ENCODE measurements at places on chromosomes 1 and 21.

GRCh38 chr1:218664385-218665170, 319.4 kb downstream of the TGFB2 start:
- no peak for DNase-seq

- no peak for DNase-seq
Measured at GRCh38 chr21:43209575-43210453, 41.0 kb downstream of the CRYAA start.

DNA sequence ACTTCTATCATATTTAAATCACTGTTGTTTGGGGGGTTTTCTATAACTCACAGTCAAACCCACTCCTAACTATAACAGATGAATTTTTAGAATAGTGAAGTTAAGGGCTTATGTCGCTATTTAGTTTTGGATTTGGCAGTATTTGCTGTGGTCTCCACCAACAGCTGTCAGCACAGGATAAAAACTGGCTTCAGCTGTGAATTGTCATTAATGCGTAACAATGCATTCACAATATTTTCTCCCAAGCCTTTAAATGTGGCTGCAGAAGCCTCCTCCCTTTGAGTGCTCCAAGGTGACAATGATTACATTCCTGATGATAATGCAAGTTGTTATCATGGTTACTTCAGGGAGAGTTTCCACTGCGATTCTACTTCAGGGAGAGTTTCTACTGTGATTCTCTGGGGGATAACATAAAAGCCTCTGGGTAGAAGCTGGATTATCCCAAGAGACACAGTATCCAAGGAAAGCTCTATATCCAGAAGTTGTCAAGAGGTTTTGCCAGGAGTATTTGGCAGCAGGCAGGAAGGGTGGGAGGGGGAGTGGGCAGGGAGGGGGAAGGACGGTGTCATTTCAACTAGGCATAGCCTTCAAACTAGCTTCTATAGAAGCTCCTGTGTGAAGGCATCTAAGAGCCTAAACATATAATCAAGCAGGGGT, 14.9 kb upstream of the SMIM12 start:
- no peak for DNase-seq

- no peak for DNase-seq
Measured at GRCh38 chr1:186420923-186421322, 40.0 kb downstream of the PDC start.

GRCh38 chr1:91505086-91505485, 4.4 kb downstream of the CDC7 start:
- DNase-seq = no peak

GRCh38 chr1:210678306-210678705, 349.6 kb downstream of the HHAT start:
- no peak for DNase-seq

DNA sequence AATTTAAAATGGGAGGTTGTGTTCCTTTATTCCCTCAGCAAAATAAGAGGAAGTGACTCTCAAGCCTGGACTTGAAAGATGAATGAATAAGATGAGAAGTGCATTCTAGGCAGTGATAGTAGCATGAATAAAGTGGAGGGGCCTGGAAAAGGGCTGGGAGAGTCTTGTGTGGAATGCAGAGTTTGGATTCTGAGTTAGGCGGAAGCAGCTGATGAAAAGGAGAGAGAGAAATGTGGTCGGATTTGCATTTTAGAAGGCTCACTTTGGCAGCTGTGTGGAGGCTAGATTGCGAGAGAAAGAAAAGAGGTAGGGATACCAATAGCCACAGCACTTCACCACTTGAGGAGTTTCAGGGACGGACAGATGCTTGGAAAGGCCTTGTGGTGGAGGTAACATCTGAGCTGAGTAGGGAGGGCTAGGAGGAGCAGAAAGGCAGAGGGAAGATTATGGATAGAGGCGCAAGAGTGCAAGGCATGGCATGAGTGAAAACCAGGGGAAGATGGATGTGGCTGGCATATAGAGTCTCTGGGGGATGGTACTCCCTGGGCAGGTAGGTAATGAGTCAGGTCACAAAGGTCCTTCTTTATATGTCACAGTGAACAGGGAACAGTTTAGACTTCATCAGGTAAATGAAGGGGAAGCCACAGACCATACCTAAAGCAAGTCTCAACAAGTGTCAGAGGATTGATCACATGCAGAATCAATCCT, 59.6 kb downstream of the ST3GAL3 start:
- no peak for DNase-seq

DNA sequence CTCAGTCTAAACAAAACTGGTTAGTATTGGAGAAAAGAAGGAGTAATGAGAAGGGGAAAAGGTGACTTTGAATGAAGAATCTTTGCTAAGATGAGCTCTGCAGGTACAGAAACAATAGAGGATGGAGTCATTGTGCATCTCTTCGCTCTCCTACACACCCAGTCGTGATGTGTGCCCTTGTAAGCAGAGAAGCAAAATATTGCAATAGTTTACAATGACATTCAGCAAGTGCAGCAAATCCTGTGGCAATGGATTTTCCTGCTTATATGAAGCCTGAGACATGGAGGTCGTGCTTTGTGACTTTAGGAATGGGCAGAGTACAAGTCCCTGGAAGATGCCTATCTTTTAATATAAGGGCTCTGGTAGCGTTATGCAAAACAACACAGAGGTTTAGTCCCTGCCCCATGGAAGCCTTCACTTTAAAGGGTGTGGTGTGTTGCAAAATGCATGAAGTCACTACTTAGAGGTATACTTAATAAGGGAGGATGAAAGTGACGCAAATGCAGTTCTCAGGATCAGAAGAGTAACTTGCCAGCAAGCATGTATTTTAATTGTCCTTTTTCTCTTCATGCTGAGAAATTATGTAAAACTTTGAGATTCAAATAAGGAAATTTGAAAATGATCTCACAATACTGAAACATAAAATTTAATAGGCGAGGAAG, 88.0 kb upstream of the IVNS1ABP start:
- DNase-seq = no peak

- no peak for DNase-seq
Measured at GRCh38 chr1:12555411-12556367, 62.3 kb downstream of the DHRS3 start.

GRCh38 chr21:37784591-37785318, 131.5 kb downstream of the KCNJ6 start:
- no peak for DNase-seq

GRCh38 chr1:67732750-67733151, 47.8 kb downstream of the GADD45A start:
- DNase-seq = no peak

- no peak for DNase-seq
Measured at GRCh38 chr1:78375996-78376395, 114.8 kb upstream of the PTGFR start.

DNA sequence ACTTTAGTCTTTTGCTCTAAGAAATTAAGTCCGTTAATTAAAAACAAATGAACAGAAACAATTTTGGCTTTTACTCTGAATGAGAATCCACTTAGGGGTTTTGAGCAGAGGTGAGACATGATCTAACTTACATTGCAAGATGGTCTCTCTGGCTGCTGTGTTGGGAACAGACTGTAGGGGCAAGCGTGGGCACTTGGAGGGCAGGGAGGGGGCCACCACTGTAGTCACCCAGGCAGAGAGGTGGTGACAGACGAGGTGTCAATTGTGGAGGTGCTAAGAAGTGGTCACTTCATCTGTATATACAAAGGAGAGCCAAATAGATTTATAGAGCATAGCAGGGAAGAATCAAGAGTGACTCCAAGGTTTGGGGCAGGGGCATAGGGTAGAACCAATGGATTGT, 71.1 kb upstream of the IRF2BP2 start:
- no peak for DNase-seq

DNA sequence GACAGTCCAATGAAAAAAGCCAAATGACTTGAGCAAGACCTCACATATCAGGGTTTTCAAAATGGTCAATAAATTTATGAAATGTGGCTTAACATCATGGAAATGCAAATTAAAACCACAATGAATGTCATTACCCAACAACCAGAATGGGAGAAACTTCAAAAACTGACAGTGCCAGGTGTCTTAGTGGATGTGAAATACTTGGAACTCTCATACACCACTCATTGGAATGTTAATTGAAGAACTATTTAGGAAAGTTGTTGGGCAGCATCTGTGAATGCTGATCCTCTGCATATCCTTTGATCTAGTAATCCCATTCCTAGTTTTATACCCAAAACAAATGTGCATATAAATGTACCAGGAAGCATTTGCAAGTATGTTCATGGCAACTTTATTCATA, 19.2 kb upstream of the BACH1 start:
- no peak for DNase-seq

- no peak for DNase-seq
Measured at GRCh38 chr1:219659005-219659600, 46.2 kb upstream of the ZC3H11B start.

- DNase-seq = no peak
Measured at GRCh38 chr1:40703316-40703715, 11.8 kb downstream of the NFYC start.

GRCh38 chr21:46357684-46358425, 33.9 kb downstream of the PCNT start:
- DNase-seq = no peak

GRCh38 chr1:232574077-232574476, 55.9 kb downstream of the SIPA1L2 start:
- no peak for DNase-seq

GRCh38 chr1:203682473-203683383, 56.1 kb downstream of the ATP2B4 start:
- peak; percentile 30 for DNase-seq

GRCh38 chr1:234639961-234640360, 30.0 kb upstream of the IRF2BP2 start:
- DNase-seq = no peak

DNA sequence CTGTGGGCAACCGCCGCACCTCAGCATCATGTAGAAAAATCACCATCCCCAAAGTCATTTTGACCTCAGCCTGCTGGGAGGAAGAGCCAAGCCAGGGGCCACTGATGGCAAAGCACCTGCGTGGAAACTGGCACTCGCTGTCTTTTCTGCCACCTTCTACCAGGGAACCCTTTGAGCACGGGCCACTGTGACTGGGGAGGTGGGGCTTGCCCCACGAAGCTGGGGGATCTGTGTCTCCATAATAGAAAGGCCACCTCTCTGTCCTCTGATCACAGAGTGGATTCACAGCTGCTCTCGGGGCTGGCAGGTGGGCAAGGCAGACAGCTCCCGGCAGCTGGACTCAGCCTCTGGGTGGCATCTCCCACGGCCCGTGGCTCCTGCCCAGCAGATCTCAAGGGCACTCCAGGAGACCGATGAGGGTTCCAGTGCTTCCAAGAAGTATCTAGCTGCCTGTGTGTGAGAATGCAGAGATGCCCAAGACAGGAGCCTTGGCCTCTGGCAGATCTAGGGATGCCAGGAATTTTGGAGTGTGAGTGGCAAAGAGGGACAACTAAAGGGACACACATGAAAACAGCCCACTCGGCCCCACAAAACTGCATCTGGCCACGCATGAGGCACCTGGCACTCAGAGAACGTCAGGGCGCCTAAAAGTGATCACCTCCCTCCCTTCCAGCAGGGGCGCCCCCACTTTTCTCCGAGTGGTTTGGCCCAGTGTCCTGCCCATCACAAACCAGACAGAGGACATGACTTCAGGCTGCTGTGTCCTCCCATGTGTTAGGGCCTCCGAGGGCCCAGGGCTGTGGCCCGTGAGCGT, 102.6 kb downstream of the PDE9A start:
- no peak for DNase-seq

GRCh38 chr1:39919545-39919944, 17.8 kb upstream of the MYCL start:
- DNase-seq = peak; percentile 29

DNA sequence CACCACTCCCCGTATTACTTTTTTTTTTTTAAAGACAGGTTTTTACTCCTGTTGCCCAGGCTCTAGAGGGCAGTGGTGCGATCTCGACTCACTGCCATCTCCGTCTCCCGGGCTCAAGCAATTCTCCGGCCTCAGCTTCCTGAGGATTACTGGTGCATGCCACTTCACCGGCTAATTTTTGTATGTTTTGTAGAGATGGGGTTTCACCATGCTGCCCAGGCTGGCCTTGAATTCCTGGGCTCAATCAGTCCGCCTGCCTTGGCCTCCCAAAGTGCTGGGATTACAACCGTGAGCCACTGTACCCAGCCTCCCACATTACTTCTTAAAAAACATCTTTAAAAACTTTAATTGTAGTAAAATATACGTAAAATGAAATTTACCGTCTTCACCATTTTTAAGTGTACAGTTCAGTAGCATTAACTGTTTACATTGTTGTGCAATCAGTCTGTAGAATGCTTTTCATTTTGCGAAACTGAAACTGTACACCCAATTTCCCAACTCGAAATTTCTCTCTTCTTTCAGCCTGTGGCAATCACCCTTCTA, 77.0 kb downstream of the ZMYM4 start:
- no peak for DNase-seq

DNA sequence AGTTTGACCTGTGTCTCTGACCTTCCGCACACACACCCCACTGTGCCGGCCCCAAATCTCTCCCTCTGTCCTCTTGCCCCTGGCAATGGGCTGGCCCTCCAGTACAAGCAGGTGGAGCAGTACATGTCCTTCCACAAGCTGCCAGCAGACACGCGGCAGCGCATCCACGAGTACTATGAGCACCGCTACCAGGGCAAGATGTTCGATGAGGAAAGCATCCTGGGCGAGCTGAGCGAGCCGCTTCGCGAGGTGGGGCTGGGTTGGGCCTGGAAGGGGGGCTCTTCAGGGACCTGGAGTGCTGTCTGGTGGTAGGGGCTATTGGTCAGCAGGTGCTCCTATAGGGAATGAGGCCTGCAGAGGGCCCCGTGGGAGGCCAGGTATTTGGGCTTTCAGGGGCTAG, 7.8 kb downstream of the HCN3 start:
- no peak for DNase-seq

- peak; percentile 43 for DNase-seq
Measured at GRCh38 chr1:23184212-23184934, 15.7 kb upstream of the LUZP1 start.

- DNase-seq = no peak
Measured at GRCh38 chr21:44911384-44912157, 9.1 kb downstream of the ITGB2 start.

- no peak for DNase-seq
Measured at GRCh38 chr21:39182016-39182415, 1.2 kb downstream of the PSMG1 start.

DNA sequence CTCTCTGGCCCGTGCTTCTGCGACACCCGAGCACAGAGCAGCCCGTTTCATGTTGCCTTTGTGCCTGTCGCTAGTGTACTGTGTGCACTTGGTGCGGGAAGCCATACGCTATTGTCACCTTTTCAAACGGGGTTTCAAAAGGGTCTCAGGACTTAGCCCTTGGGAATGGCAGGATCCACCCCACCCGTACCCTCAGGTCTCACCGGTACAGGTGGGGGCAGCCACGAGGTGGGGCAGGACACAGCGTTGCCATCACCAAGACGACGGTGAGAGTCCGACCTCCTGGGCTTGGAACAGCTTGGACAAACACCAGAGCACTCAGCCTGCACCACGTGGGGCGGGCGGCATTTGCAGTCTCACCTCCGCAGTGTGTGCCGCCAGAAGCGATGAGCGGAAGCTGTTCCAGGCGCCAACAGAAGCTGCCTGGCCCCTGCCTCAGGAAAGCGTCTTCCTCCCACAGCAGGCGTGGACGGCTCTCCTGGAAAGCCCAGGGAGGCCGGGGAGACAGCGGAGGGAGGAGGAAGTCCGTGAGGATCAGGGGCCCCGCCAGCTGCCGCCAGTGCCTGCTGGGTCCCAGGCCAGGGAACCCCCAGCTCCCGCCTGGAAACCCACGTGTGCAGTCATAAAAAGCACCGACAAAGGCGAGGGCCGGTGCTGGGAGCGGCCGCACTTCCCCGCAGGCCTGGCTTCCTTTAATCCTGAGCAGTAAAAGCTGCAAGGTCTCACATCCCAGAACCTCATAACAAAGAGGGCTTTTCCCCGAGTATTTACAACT, 131.3 kb upstream of the ARHGEF16 start:
- no peak for DNase-seq

- DNase-seq = peak; percentile 14
Measured at GRCh38 chr1:19710825-19711611, 46.3 kb downstream of the HTR6 start.

- no peak for DNase-seq
Measured at GRCh38 chr1:63087966-63088365, 234.4 kb upstream of the FOXD3 start.
